ENCODE measurements at places on chromosomes 3 and 15.

- DNase-seq: no peak
Measured at GRCh38 chr3:126078866-126079265, 5.1 kb downstream of the SLC41A3 start.

- no peak for DNase-seq
Measured at GRCh38 chr3:72238010-72238691, 453.2 kb upstream of the PROK2 start.

DNA sequence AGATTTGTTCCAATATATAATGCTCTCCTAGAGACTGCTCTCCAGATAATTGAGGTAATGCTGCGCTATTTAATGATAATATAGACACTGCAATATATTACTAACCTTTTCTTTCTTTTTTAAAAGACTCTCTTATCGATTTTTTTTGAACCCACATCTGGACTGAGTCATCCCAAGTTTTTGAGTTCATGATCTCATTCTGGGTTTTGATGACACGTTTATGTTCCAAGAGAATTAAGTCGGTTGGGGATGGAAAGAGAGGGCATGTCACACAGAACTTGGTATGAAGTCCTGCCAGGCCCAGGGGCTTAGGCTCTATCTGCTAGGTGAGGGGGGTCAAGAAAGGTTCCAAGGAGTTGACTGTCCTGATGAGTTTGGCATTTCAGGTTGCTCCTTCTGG, 431.1 kb downstream of the MFSD1 start:
- DNase-seq: no peak

DNA sequence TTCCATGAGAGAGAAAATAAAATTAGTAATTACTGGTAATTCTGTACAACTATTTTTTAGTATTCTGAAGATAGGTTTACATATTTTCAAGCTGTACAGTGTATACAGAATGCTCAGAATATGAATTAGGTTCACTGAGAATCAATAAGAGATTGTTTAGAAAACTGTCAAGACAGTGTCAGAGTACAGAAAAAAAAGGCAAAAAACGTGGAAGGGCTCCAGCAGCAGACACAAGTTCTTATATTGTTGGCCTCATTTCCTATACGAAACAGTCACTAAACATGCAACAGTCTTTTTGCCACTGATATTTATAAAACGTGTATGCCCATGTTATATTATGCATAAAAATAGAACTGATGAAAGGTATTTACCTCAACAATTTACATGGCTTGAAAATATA, 103.9 kb downstream of the ISL2 start:
- no peak for DNase-seq

DNA sequence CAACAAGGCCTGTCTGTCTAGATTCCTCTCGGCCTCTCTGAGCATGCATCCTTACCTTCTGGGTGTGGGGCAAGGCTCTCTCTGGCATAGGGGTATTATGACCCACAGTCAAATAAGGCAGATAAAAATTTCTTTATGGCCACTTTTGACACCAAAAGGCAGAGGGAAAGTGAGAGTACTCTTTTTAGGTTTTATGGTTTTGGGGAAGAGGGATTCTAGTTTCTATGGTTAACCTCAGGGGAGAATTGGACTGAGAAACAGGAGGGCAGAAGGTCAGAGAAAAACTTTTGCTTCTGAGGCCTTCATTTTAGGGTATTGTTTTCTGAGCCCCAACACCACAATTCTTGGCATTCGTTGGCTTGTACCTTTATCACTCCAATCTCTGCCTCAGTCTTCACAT, 70.0 kb upstream of the CCDC54 start:
- no peak for DNase-seq

GRCh38 chr15:30827625-30828303, 76.0 kb upstream of the FAN1 start:
- DNase-seq: no peak

- peak; percentile 23 for DNase-seq
Measured at GRCh38 chr15:78565951-78566774, 843 bp downstream of the CHRNA5 start.

- peak; percentile 39 for DNase-seq
Measured at GRCh38 chr15:70722266-70723121, 40.9 kb downstream of the UACA start.

GRCh38 chr3:98855806-98856400, 45.6 kb downstream of the DCBLD2 start:
- no peak for DNase-seq

DNA sequence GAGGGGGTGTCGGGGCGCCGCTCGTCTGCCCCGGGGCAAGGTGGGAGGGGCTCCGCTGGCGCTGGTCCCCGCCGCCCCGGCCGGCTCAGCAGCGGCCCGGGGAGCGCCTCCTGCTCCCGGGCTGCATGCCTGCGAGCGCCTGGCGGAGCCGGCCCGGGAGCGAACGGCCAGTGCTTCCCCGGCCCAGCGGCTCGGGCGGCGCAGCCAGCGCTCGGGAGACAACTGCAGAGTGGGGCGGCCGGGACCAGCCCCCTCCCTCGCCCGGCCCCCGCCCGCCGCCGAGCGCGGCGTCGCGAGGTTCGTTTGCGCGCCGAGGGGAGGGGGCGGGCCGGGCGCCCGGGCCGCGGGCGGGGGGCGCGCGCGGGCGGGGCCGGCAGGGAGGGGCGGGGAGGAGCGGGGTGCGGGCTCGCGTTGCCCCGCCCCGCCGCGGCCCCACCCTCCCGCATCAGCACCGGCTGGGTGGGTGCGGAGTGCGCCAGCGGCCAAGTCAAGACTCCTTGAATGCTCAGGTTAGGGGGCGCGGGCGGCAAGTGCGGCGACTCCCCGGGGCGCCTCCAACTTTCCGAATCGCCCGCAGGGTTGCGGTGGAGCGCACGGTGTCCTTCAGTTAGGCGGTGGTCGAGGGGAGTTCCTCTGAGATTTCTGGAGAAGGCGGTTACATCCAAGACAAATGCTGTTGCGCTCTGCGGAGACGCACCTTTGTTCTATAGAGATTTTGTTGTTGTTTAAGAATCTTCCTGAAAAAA, at the start of gene RGMA:
Gene RGMA (minus strand): TSS at position 231 of the 746 bp plus-strand sequence. CDS start 279 bp downstream, outside the sequence.
- no peak for DNase-seq

DNA sequence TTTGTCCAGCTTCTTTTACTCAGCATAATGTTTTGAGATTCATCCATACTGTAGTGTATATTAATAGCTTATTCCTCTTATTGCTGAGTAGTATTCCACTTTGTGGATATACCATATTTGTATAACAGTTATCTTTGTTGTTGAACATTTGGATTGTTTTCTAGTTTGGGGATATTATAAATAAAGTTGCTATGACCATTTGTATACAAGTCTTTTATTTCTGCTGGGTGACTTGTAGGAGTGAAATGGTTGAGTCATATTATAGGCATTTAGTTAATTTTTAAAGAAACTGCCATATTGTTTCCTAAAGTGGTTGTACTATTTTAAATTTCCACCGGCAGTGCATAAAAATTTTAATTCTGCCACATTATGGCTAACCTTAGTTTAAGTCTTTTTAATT, 53.4 kb downstream of the RPL39L start:
- no peak for DNase-seq

- no peak for DNase-seq
Measured at GRCh38 chr15:48423896-48424475, 92.8 kb downstream of the DUT start.

DNA sequence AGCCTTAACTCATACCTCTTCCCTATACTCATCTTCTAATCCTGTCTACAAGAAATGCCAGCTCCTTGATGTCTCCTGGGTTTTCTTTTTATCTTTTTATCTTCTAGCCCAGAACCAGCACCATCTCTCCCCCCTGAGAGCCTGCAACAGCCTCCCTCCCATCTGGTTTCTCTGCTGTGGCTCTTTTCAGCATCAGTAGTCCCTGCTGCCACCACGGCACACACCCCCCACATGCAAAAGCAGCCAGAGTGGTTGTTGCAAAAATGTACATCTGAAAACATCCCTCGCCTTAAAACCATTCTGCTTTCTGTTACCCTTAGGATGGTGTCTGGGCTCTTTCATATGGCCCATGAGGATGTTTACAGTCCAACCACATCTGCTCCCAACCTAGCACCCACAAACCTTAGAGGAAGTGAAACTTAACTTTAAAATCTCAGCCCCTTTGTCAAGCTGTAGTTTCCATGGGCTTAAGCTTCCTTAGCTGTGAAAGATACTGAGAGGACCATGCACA, 775 bp downstream of the TTC21A start:
- DNase-seq: peak; percentile 74

DNA sequence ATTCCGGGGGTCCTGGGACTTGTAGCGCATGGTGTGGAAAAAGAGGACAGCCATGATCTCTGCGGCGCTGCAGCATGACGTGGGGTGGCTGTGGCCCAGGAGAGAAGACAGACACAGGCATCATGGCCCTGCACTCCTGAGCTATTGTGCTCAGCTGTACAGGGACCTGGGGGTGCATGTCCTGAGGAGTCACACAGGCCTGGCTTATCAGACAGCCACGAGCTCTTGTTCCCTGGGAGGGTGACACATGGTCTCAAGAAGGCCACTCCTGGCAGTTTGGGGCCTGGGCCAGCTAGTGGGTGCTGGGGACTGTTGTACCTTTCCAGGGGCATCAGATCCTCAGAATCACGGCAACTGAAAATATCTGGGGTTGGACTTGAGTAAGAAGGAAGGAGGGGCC, 13.7 kb downstream of the TKT start:
- DNase-seq: no peak

- DNase-seq: no peak
Measured at GRCh38 chr3:24726423-24726822, 231.8 kb upstream of the THRB start.

- DNase-seq: no peak
Measured at GRCh38 chr3:32584660-32585059, 14.0 kb upstream of the DYNC1LI1 start.

GRCh38 chr3:129526121-129526900, 2.1 kb upstream of the RHO start:
- peak; percentile 86 for DNase-seq

- DNase-seq: no peak
Measured at GRCh38 chr15:75416584-75416983, 34.9 kb downstream of the SIN3A start.

- DNase-seq: no peak
Measured at GRCh38 chr3:171401432-171401831, 58.8 kb downstream of the TNIK start.

DNA sequence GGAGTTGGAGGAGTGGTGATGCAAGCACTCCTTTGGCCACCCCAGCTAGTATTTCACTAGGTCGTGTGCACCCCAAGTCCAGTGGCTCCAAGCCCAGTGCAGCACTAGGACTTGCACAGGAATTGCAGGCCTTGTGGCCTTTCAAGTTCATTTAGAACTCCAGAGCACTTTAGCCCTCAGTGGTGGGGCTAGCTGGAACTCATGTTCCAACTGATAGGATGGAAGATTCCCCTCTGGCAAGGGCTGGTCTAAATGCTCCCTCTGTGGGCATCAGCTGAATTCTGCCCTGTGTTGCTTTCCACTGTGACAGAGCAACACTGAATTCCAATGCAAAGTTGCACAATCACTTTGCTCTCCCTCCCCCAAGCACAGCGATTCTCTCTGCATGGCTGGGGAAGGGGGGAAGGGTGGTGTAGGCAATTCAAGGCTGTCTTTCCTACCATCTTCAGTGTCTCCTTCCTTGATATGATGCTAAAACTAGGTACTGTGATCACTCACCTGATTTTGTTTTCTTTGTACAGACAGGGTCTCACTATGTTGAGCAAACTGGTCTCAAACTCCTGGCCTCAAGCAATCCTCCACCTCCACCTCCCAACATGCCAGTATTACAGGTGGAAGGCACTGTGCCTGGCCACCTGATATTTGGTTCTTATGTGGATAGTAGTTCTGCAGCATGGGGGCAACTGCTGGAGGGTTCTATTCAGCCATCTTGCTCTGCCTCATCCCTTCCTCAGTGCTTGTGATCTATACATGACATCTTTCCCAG, 10.3 kb downstream of the USF3 start:
- DNase-seq: no peak

DNA sequence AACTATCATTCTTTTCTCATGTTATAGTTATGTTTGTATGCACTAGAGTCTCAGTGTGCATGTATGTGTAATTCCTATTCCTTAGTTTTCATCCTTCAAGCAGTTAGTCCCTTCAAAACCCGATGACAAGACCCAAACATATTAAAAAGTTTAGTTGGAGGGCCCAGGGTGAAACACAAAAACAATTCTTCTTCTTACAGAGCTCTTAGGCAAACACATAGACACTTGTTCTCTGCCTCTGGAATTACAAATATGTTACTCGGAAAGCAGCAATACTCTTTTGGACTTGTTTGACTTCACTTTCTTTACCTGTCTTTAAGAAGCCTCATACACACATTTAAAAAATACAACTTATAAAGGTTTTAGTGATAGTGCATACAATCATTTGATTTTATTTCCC, 763 bp upstream of the CNTN6 start:
- DNase-seq: no peak

DNA sequence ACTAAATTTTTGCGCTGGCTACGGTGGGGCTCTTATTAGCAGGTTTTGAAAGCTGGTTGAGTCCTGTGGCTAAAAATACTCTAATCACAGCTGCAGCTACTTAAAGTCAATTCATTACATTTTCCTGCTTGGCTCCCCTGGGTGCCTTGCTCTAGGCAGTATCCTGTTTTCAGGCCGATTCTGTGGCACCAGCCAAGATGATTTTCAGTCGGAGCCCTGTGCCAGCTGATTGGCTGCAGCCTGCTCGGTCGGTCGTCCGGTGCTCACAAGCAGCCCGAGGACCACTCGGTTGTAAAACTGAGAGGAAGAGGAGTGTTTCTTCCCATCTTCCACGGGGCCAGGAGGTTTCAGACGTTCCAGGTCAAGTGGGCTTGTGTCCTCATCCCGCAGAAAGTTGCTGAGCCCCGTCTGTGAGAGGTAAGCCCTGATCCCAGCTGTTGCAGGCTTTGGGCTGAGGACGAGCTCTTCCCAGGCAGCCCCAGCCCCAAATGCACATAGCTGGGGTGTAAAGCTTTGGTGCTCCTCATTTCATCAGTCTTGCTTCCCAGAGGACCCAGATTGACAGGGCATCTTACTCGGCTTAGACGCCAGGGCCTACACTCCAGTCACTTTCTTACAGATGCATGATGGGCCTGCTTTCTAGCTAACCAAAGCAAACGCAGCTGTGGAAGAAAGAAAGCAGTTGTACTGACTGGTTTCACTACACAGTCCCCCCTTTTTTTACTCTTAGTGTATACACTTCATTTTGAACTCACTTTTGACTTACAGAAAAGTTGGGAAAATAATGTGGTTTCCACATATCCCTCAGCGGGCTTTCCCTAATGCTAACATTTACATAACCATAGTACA, 15.9 kb downstream of the LYSMD4 start:
- peak; percentile 64 for DNase-seq

DNA sequence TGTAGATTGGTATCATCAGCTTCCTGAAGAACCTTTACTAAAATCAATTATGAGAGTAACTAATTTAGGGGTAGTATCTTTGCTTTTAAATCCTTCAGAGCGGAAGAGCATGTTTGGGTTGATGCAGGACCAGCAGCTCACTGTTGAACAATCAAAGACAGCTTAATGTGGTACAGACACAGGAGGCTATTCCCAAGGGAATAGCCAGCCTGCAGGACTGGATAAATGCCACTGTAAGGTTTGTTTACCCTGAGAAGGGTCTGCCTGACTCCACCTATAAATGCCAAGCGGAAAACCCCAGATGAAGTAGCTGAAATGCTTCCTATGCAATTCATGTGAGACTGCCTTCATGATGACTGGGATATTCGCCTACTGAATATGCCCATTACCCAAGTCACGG, 16.0 kb upstream of the STAC start:
- DNase-seq: no peak
